ENCODE measurements at places on chromosomes 2 and 18.

GRCh38 chr18:985212-985661 is 80.6 kb downstream of the ADCYAP1 start:
- no peak for DNase-seq

DNA sequence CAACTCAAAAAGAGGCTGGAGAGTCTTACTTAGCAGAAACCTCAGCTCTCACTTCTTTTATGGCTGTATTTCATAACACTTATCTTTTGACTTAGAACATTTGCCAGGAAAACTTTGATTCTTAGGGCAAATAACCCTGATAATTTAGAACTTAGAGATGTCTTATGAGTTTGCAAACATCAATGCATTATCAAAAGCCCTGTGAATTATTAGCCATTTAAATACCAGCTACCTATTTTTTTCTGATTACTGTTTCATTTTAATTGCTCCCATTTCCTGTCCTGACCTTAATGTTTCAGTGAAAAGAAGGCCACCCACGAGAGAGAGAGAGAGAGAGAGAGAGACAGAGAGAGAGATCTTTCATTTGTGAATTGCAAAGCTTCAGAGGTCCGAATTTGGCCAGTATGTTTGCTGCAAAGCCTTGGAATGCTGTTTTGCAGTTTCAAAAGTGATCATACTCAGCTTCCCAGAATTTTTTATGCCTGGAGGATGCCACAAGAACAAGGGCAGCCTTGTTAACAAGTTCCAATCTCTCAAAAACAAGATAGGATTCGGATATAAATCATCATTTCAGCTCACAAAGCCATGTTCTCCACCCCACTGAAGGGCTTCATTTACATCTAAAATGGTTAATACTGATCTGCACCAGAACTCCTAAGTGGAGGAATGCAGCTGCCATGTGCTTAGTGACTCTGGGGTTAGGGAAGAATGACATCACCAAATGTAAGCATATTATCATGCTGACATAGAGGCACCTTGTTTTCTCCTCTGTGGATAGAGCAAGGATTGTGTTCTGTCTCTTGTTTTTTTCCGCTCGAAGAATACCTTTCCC is 478.2 kb downstream of the ARHGAP15 start:
- DNase-seq, result no peak

- no peak for DNase-seq
Observed at GRCh38 chr2:159926695-159927094, 128.7 kb upstream of the CD302 start.

DNA sequence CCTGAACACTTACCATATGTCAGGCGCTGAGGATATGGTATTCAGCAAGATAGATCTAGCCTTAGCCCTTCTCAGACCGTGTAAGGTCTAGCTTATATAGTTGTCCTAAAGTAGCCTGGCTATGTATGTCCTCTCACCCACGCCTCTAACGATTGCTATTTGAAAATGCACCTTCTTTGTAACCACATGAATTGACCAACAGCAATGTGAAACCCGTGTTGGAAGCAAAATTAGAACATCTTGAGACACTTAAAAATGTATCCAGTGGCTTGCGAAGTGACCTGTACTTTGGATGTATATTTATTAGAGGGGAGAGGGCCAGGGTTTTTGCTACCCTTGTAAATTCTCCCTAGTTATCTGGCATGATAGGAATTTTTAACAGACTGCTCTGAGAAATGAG is 860.0 kb upstream of the ZEB2 start:
- DNase-seq, result no peak

- no peak for DNase-seq
Observed at GRCh38 chr18:23932385-23933067, 82.0 kb upstream of the TTC39C start.

DNA sequence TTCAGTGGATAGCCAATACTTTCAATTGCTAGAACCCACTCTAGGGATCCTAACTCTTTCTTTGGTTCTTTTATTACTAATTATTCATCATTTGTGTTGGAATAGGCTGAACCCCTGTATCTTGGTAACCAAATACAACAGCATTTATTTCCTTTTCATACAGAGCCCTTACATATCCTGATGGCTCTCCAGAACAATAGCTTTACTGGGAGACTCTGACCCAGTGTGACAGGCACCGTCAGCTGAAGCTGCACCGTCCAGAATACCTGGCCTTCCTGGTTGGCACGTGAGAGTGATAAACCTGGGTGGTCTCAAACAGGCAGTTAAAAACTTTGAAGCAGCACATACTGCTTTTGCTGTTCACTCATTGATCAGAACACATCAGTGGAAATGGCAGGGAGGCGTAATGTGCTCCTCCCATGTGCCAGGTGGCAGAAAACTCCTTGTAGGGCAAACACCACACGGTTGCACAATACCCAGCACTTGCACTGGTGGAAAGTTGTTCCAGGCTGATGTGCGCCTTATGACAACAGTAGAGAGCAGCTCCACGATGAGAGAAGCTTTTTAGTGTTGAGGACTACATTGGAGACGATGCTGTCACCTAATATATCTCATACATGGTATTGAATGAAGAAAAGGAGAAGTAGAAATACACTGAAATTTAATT is 456.2 kb downstream of the PARD3B start:
- no peak for DNase-seq

DNA sequence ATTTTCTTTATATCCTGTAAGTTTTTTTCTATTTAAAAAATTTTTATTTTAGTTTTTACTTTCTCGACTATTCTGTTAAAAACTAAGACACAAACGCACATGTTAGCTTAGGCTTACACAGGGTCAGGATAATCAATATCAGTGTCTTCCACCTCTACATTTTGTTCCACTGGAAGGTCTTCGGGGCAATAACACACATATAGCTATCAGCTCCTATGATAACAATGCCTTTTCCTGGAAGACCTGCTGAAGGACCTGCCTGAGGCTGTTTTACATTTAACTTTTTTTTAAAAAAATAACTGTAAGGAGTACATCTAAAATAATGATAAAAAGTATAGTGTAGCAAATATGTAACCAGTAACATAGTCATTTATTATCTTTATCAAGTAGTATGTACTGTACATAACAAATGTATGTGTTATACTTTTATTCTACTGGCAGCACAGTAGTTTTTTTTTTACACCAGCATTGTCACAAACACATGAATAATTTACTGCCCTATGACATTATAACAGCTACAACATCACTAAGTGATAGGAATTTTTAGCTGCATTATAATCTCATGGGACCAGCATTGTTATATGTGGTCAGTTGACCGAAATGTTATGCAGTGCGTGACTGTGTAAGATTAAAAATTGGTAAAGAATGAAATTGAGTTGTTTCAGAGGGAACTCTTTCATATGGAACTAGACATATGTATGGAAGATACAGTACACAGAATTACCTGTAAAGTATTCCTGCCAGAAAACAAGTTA is 37.9 kb downstream of the CCDC138 start:
- DNase-seq, result no peak

DNA sequence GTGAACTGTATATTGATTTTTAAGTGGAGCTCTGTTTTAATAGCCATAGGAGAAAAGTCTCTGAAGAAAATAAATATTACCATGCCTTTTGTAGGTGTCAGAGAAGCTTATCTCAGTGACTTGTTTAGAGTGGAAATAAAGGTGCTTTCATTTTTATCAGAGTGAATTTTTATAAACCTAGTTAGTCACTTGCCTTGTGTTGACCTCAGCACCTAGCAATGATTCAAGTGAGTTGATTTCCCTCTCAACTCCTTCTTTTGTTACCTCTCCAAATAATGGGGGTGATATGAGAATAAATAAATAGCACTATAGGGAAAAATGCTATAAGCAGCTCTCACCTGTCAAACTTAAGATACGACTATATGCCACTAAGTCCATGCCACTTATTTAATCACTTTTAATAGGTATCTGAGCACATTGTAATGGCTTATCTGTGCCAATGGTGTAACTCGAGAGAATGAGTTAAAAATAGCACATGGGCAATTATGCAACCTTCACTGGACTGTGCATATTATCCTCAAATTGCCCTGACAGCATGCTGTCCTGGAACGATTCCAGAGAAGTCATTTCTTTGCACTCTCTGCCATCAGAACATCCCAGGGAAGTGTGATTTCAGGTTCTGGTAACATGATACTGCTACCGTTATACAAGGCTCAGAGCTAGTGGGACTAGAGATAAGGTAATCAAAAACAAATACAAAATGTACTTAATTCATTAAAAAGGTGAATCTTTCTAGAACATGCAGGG is 290.8 kb downstream of the CCDC85A start:
- DNase-seq, result no peak

- DNase-seq, result no peak
Observed at GRCh38 chr2:208142240-208142924, 3.6 kb downstream of the CRYGB start.

DNA sequence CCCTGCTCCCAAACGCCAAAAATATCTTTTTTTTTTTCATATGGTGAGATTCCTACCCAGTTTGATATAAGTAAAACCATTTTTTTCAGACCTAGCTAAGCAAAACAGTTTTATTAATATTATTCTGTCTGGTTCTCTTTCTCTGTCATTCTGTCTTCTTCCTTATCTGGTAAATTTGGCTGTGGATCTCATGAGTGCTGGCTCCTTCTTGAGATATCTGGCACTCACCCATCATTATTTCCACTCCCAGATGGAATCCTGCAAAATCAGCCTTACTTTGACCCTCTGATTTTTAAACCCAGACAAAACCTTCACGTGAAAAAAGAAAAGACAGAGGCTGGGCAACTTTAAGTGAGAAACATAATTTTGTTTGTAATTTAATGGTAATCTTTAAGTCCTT is 373.6 kb downstream of the NYAP2 start:
- no peak for DNase-seq

- no peak for DNase-seq
Observed at GRCh38 chr2:181639686-181640085, 17.2 kb downstream of the CERKL start.

DNA sequence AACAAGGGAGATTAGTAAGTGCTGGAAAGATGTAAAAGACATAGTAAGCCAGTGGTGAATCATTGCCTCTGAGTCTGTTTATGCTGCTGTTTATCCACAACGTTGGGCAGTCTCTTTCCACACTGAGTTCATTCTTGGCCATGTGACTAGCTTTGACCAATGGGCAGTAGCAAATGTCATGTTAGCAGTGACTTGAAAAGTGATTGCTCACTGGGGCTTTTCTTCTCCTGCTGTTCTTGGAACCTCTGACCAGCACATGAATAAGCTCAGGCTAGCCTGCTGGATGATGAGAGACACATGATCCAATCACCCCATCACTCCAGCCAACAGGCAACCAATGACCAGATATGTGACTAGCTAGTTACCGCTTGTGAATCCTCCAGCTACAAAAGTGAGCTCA is 360.4 kb downstream of the SLC4A3 start:
- no peak for DNase-seq

GRCh38 chr2:72090781-72091482 is 56.7 kb downstream of the CYP26B1 start:
- DNase-seq, result no peak

GRCh38 chr18:228586-228985 is 39.3 kb downstream of the THOC1 start:
- DNase-seq, result no peak

GRCh38 chr2:386406-387103 is 98.7 kb upstream of the ALKAL2 start:
- DNase-seq, result no peak

DNA sequence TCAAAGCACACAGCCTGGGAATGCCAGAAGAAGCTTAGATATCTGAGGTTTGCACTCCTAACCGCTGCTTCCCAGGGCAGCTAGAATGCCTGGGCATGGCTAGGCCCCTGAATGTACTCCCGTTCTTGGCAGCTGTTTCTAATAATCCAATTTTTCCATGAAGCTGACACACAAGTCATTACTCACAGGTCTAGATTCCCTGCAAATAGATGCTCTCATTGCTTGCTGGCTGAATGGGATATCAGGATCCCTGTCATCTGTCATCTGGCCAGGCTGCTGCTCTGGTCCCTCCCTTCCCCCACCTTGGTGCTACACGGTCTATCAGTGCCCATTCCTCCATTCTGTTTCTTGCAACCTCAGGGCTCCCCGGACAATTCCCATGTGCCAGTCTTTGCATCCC is 40.7 kb upstream of the TEX51 start:
- DNase-seq, result no peak

GRCh38 chr2:64905338-64906024 is 83.7 kb upstream of the SLC1A4 start:
- DNase-seq, result no peak

GRCh38 chr2:39335930-39336329 is 92.2 kb upstream of the CDKL4 start:
- DNase-seq, result no peak

DNA sequence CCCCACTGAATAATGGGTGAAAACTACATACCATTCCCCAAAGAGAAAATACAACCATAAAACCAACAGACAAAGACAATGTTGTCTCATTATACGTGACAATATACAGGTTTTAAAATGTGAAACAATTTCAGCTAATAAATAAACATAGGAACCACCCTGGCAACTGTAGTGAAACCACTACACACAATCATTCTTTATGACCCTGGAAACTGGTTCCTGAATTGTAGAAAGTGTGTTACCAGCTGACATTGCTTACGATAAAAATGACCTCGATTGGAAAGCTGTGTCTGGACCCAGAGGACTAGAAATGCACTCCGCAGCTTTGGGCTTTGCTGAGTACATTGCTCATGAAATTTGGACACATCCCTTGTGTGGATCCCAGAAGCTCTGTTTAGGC is 73.9 kb upstream of the LPIN2 start:
- no peak for DNase-seq

GRCh38 chr18:6249170-6249569 is 165.5 kb downstream of the L3MBTL4 start:
- no peak for DNase-seq

DNA sequence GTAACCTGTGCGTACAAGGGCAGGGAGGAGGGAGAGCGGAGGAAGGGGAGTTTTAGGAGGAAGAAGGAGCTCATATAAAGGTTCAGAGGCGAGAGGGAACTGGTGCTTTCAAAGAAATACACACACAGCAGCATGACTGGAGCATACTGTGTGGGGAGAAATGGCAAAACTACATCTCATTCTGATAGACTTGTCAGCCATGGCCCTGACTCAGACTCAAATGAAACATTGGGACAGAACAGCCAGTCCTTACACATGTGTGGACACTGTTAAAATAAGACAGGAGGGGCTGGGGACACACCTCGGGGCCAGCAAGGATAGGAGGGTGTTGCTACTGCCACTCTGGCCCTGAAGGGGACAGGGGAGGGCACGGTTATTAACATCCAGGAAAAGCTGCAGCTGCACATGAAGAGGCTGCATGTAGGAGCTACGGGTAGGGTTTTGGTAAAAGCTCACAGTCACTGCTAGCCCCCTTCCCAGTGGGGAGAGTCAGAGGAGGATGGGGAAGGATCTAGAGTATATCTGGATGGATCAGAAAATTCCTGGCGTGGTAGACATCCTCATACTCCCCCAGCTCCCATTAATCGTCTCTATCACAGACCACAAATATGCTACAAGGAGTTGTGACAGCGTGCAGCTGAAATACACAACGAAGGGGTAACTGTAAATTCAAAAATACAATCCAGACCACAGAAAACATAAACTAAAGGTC is 110.5 kb downstream of the GATA6 start:
- DNase-seq, result peak; percentile 35

DNA sequence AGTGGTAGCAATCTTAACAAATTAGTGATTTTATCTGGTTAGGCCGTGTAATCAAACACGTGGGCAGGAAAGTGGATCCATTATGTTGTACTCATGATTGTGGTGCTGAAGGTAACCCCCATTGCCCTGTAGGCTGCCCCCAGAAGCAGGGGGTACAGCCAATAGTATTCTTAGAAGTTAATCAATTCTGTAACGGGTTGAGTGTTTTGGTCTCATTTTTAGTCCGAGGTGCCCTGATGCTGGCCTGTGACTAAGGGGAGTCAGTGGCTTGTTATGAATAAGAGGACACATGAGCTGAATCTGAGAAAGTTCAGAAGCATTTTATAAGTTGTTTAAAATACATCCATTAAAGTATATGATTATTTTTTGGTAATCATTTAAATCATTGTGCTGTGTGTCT is 8.6 kb downstream of the EPAS1 start:
- DNase-seq, result no peak

Data from left cardiac atrium (tissue), 4 donors.